T-cell (primary cell): ENCODE measurements at places on chromosomes 4 and X.

DNA sequence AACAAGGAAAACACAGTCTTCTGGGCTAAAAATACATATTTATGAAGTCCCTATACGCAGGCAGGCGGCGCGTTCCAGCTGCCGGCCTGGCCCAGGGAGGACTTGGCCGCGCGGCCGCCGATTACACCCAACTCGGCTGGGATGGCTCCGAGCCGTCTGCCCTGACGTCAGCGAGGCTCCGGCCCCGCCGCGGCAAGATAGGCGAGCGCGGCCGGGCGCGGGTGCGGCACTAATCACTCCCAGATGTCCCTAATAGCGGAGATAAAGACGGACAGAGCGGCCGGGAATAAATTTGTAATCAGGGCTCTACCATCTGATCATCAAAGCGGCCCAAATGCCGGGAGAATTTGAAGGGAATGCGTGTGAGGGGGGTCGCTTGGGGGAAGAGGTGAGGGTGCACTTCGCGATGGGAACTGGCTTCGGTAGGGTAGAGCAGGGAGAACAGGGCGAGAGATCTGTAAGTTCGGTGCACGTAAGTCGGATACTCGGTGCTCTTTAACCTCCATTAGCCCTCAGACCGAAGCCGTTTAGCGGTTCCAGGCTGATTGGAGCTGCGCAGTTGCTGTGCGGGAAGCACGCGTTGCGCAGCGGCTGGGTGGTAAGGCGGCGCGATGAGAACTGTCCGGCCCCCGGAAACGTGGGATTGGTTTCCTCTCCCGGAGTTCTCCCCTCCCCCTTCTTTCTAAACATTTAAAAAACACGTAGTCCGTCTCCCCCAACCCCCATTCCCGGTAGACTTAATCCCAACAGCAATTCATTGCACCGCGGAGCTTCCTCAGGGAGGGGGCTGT lies 7.7 kb downstream of the HAND2 start:
- DNase-seq, result no peak

GRCh38 chr4:97819294-97819693 lies 324.0 kb downstream of the STPG2 start:
- DNase-seq, result no peak

GRCh38 chr4:6209921-6210320 lies 9.6 kb upstream of the JAKMIP1 start:
- no peak for DNase-seq

DNA sequence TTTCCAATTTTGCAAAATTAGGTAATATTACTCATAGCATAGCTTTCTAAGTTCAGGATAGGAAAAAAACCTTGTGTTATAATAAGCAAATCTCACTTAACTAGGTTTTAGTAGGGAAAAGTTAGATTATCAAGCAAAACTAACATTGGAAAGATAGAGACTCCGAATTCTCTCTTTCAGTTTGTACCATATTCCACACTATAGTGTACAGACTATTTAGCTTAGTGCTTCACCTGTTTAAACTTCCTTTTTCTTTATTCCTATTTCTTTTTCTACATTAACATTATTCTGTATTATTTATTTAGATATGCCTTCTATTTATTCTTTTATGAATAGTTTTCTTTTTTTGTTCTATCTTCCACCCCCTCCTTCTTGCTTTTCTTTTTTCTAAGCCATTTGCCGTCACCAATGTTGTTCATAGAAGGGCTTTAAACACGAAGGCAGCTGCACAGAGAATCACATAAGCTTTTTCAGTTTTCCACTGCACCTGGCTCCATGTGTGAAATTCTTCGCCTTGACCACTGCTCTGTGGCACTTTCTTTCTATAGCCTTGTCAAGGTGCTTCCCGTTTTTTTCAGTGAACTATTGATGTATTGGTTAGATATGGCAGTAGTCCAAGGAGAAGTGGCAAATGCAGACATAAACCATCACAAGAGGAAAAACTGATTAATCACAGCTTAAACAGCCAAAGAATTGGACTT lies 8.5 kb downstream of the PCDH10 start:
- DNase-seq, result no peak

DNA sequence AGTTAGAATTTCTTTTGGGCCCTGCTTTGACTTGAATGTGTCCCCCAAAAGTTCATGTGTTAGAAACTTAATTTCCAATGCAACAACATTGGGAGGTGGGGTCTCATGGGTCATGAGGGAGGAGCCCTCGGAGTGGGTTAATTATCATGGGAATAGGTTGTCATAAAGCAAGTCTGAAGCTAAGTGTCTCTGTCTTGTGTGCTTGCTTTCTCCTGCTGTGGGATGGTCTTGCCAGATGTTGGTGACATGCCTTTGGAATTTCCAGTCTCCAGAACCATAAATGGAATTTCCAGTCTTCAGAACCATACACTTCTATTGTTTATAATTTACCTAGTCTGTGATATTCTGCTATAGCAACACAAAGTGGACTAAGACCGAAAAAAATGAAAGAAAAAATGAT lies 71.6 kb downstream of the RASL11B start:
- DNase-seq, result no peak

GRCh38 chr4:73870260-73870659 lies 1.1 kb downstream of the CXCL1 start:
- DNase-seq, result no peak

GRCh38 chr4:184848510-184848909 lies 22.7 kb upstream of the ACSL1 start:
- no peak for DNase-seq

GRCh38 chrX:147376601-147377422 lies 534.9 kb upstream of the FMR1 start:
- no peak for DNase-seq

- no peak for DNase-seq
Observed at GRCh38 chr4:144115519-144115918, 25.0 kb downstream of the GYPA start.

- no peak for DNase-seq
Observed at GRCh38 chrX:101682723-101683122, 23.1 kb upstream of the ARMCX2 start.

DNA sequence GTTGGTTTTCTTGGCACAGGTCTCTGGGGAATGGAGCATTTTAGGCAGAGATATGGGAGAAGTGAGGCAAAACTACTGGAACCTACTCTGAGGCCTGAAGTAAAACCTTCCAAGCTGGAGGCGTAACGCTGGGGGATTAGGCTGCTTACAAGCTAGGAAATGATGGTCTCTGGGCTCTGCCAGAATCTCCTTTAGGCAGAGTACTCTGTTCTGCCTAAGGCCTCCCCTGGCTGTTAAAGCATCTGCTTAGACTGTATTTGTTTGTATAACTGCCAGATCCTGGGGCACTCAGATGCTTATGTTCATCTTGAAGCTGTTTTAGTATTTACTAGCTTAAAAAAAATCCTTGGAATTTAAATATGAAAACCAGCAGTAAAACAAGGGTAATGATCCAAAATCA lies 822.2 kb downstream of the RPA4 start:
- no peak for DNase-seq

DNA sequence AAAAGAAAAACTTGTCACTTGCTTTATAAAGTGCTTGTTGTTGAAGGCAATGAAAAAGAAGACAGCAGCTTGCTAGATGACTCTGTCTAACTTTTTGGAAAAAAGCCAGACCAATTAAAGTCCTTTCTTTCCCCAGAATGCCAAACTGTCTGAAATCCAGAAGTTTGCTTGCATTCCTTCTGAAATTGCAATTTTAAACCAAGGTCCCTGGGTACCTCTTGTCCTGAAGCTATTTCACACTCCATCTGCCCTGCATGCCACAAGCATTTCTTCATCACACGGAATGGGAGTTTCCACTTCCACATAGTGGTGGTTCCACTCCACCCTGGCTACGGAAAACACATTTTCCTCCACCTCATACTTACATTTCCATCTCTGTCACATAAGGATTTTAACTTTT lies 101.0 kb downstream of the PAPSS1 start:
- DNase-seq, result no peak

DNA sequence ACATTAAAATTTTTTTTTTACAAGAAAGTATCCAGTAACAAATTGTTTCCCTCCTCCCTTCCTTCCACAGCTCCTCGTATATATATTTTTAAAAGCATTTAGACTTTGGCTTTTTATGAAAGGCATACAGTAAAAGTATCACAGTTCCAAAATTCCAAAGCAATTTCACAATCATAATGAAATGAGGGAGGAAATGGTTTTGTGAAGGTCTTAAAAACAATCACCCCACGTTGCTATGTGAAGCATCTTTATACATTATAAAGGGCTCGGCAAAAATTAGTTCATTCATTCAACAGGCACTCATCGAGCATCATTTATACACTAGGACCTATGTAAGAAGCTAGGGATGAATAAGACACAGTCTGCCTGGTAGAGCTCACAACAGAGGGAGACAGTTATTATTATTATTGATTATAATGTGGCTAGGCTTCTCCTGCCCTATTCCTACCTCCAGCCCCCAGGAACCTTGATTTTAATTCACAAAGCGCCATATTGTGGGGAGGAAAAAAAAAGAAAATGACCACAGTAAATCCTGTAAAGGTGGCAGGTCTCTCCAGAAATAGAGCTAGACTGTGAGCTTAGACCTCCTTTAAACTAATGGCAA lies 239.9 kb downstream of the MAML3 start:
- no peak for DNase-seq

GRCh38 chr4:89876548-89876947 lies 18.1 kb upstream of the MMRN1 start:
- no peak for DNase-seq

- DNase-seq, result no peak
Observed at GRCh38 chr4:88674565-88674964, 23.1 kb downstream of the NAP1L5 start.

GRCh38 chr4:104063341-104063740 lies 343.6 kb upstream of the TACR3 start:
- no peak for DNase-seq

DNA sequence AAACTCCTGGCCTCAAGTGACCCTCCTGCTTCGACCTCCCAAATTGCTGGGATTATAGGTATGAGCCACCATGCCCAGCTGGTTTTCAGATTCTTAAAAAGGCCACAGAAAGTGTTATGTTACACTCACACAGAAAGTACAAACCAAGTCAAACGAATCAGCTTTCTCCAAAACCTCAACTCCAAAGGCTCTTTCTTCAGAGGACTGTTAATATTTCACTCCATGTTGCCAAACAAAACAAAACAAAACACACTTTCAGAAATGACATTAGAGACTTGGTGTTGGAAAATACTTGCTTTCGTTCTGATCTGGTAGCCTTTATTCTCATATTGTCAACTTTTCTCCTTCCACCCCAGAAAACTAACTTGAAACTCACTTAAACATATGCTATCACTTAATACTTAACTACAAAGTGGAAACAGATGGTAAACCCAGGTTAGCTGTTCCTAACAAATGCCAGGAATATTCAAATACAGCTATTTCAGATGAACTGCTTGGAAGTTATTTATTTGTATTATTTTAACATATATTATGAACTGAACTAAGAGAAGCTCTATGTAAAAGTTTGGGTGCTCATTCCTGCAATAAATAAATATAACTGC lies 34.7 kb downstream of the RLIM start:
- no peak for DNase-seq

DNA sequence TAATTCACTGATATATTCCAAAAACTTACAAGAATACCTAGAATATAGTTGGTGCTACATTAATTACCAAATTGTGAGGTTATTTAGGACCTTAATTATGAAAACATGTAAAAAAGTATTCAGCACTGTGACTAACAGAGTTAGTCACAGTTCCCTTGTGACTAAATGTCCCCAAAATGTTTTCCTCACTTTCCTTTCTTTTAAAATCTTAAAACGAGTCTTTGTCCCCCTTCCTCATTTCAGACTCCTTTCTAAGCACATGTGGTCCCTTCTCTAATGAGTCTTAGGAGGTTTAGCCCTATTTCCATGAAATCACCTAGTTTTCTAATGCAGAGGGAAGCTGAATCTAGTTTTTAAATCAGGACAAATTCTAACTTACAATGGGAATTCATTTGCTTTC lies 175.0 kb downstream of the PPP3CA start:
- DNase-seq, result no peak

- DNase-seq, result no peak
Observed at GRCh38 chr4:38618505-38618904, 45.5 kb upstream of the KLF3 start.

GRCh38 chr4:89279385-89279784 lies 28.2 kb downstream of the GPRIN3 start:
- DNase-seq, result no peak

DNA sequence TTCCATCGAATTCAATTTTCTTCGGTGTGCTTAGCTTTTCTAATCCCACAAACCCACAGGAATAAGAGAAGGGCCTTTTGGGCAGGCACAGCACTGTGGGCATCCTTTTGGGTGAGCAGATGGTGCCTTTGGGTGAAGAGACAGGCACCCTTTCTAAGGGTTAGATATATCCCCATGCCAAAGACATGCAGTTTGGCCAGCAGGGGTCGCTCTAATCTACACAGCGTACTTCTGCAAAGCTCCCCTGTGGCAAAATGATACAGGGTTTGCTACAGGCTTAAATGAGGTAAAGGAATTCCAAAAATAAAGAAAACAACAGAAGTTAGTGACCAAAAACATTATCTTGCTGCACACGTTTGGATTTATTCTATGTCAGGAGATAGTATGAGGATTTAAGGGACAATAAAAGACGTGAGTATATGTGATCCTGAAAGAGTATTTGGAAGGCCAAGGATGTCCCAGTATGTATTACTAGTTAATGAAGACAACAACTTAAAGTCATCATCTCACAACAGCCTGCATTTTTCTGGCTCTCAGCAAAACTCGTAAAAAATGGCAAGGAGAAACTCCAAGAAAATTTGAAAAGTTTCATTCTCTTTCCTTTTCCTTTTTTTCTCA lies 49.5 kb downstream of the PHEX start:
- peak; percentile 44 for DNase-seq

DNA sequence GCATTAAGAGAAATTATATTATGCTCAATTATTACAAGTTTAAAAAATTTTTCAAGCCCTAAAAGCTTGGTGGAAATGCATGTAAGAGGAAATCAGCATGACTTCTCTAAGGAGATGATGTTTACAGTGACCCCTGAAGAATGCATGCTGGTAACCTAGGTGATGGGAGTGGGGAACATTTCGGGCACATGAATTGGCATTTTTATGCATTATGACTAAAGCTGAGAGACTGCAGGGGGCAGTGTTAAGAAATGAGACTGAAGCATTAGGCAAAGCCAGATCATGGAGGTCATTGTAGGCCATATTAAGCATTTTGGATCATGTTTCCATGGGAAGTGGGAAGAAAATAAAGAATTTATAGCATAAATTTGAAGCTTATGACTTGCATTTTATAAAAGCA lies 421.3 kb downstream of the FAT4 start:
- no peak for DNase-seq

DNA sequence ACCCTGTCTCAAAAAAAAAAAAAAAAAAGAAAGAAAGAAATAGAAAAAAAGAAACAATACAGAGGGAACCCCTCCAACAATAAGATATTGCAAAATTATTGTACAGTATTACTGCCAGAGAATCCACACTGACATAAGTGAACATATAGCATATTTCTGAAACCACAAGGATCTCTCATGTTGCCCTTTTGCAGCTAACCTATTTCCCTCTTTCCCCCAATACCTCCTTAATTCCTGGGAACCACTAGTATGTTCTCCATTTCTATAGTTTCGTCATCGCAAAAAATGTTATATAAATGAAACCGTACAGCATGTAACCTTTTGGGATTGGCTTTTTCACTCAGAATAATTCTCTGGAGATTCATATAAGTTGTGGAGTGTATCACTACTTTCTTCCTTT lies 20.0 kb upstream of the BMP2K start:
- no peak for DNase-seq

- no peak for DNase-seq
Observed at GRCh38 chr4:77797239-77797638, 21.9 kb downstream of the CNOT6L start.

GRCh38 chr4:94452476-94453371 lies 982 bp downstream of the PDLIM5 start:
- no peak for DNase-seq
